Left forelimb (tissue), 1 donor: ENCODE measurements at places on chromosomes 12 and 14.

DNA sequence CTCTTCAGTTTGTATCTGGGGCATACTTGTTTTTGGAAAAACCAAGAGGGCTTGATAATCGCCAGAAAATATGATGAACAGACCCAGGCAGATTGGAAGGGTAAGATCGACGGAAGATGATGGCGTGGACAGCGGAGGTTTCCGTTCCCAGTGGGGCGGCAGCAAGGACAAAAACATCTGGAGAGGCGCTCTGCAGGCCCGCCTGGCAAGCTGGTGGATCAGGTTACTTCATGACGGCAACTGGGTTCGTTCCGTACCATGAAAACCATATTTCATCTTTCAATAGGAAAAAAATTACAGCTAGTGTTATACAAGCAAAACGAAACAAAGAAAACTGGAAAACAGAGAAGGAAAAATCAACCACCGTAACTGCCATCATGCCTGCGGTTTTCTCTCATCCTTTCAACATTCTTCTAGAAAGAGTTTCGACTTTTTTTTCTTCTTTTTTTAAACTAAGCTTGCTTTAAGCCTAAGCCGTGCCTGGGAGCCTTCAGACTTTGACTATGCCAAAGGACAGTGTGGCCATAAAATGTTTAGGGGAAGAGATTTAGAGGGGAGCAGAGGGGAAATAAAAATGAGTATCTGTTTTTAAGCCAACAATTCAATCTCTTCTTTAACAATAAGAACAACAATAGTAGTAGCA lies 210.5 kb downstream of the FOXN3 start:
- DNase-seq = no peak

GRCh38 chr12:122449317-122449716 lies 26.8 kb upstream of the CLIP1 start:
- no peak for DNase-seq

GRCh38 chr12:3184485-3184884 lies 107.3 kb downstream of the TSPAN9 start:
- no peak for DNase-seq

DNA sequence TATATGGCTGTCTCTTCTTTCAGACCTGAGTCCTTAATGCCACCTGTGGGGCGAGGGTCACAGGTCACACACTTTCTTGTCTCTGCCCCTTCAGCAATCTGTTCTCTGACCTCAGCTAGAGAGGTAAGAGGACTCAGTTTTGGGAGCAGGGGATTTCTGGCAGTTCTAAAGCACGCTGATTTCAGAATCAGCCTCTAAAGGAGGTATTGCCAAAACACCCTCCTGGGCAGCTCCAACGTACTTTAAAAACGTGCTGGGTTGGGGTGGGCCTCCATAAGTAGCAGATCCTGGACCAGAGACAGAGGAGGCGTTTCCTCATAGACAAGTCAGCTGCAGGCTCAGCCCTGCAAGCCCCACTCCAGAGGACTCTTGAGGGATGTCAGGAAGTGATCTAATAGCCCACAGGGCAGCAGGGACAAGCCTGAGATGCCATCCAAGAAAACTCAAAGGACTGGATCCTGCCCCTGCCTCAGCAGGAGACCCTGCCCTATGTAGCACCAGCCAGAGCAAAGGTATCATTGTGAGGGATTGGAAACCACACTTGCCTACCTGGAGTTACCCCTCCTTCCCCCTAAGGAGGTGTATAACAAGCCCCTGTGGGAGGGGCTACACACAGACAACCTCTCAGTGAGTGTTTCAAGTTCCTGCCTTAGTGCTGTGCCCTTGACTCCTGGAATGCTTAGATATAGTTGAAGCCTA lies 8.5 kb downstream of the CTDSP2 start:
- no peak for DNase-seq

GRCh38 chr12:108570743-108571608 lies 8.6 kb downstream of the ISCU start:
- no peak for DNase-seq

GRCh38 chr12:108807996-108808769 lies 49.2 kb downstream of the SSH1 start:
- no peak for DNase-seq

- no peak for DNase-seq
Observed at GRCh38 chr12:93180566-93180965, 197.2 kb upstream of the NUDT4 start.
